ENCODE measurements at places on chromosomes 11 and 22.

- peak; percentile 52 for DNase-seq
- no peaks in the 10 kb centered on the region for H3K4me1 ChIP-seq
- H3K36me3 ChIP-seq: no peaks in the 10 kb centered on the region
- no peak overlapping the region for H3K27ac ChIP-seq
These were observed 11.8 kb downstream of the TUB start for GRCh38 chr11:8092587-8093424.

GRCh38 chr22:35900483-35901168 lies 128.0 kb downstream of the RBFOX2 start:
- H3K27me3 ChIP-seq: peaks cover 14% of the 10 kb centered on the region
- H3K36me3 ChIP-seq: no peaks in the 10 kb centered on the region
- no peak overlapping the region for H3K27ac ChIP-seq

DNA sequence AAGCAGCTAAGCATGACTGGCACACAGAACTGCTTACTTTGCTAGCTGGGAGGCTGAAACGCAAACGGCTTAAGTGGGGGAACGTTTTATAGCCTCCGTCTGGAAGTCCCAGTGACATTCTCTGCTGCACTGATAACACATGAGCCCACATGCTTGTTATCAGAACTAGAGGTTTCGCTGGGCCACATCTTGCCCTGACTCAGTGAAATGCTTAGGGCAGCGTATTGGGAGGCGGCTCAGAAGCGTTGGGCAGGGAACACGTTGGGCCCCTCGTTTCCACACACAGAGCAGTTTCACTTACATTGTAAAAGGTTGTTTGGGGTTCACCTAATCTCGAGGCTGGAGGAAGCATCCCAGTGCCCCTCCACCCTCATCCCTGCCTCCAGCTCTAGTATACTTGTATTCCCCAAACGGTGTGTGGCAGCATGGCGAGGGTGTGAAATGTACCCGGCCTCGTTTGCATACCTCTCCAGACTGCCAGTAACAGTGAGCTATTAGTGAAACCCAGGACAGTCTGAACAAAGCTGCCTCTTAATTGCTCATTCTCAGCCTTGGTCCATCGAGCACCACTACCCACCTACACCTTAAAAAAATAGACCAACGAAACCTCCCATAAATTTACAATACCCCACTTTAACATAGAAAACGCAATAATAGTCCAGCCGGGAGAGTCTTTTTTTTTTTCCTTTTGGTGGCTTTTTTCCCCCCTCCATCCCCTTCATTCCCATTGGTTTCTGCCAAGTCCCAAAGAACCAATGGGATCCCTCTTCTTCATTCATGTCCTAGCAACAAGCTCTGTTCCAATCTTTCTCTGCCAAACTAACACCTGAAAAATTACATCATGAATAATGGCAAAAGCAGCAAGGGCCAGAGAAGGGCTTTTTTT lies 218.8 kb upstream of the SORL1-AS1 start:
- no peaks in the 10 kb centered on the region for H3K27me3 ChIP-seq
- H3K4me1 ChIP-seq: no peaks in the 10 kb centered on the region
- no peaks in the 10 kb centered on the region for H3K36me3 ChIP-seq

GRCh38 chr11:67314218-67314617 lies 10.9 kb downstream of the SSH3 start:
- no peak for DNase-seq
- no peak overlapping the region for H3K27ac ChIP-seq
- no peak overlapping the region for H3K4me3 ChIP-seq
- H3K36me3 ChIP-seq: peaks cover 9% of the 10 kb centered on the region

GRCh38 chr22:49393526-49393925 lies 434.1 kb downstream of the BRD1 start:
- H3K27ac ChIP-seq: no peak overlapping the region
- no peaks in the 10 kb centered on the region for H3K36me3 ChIP-seq
- H3K4me1 ChIP-seq: no peaks in the 10 kb centered on the region
- no peaks in the 10 kb centered on the region for H3K27me3 ChIP-seq
- DNase-seq: no peak
- H3K4me3 ChIP-seq: no peak overlapping the region

DNA sequence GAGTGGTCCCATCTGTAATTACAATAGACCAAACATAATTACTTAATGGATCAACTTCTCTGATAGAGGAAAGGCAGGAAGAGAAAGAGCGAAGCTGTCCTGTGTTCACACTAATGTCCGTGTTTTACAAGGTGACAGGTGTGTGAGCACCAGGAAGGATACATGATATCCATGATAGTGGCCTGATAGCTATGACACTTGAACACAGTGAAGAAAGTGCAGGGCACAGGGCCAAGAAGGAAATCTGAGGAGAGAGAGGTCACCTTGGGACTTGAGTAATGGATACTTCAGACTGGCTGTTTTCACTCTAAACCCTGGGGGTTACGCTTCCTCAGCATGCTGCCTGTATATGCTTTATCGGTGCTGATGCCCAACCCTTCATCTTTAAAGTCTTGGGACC lies 29.4 kb downstream of the TUB start:
- no peak overlapping the region for H3K27ac ChIP-seq
- H3K4me1 ChIP-seq: no peaks in the 10 kb centered on the region
- no peak overlapping the region for H3K4me3 ChIP-seq

GRCh38 chr11:111236383-111236782 lies 9.1 kb upstream of the POU2AF2 start:
- peaks cover 27% of the 10 kb centered on the region for H3K27me3 ChIP-seq
- no peak overlapping the region for H3K4me3 ChIP-seq
- H3K27ac ChIP-seq: no peak overlapping the region
- H3K4me1 ChIP-seq: no peaks in the 10 kb centered on the region
- DNase-seq: no peak

DNA sequence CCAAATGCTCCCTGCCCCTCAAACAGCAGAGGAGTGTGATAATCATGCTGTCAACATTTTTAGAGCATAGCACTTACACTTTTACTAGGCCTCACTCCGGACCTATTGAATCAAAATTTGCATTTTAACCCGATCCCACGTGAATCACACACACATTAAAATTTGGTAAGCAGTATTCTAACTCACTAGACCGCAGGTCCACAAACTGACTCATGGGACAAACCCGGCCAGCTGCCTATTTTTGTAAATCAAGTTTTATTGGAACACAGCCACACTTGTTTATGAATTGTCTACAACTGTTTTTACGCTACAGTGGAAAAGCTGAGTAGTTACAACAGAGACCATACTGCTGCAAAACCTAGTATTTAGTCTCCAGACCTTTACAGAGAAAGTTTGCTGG lies 43.3 kb downstream of the SNX19 start:
- H3K4me3 ChIP-seq: no peak overlapping the region
- DNase-seq: no peak
- peaks cover 45% of the 10 kb centered on the region for H3K36me3 ChIP-seq

DNA sequence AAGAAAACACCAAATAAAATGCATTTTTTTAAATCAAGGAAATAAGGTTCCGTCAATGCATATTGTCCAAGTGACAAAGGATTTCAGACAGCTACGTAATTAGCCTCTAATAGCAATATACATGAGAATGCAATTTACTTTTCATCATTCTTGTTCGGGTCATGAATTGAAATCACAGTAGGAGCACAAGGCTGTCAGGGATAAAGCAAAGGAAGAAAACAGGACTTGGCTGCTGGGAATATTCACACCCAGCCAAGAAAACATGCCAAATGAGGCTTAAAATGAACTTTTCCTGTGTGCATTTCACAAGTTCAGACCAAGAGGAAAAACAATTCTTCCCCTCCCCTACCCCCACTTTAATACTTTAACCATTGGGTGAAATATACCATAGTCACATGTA lies 188.6 kb downstream of the CWF19L2 start:
- no peak overlapping the region for H3K4me3 ChIP-seq
- DNase-seq: no peak
- no peaks in the 10 kb centered on the region for H3K27me3 ChIP-seq
- H3K4me1 ChIP-seq: no peaks in the 10 kb centered on the region
- no peaks in the 10 kb centered on the region for H3K36me3 ChIP-seq
- no peak overlapping the region for H3K27ac ChIP-seq

DNA sequence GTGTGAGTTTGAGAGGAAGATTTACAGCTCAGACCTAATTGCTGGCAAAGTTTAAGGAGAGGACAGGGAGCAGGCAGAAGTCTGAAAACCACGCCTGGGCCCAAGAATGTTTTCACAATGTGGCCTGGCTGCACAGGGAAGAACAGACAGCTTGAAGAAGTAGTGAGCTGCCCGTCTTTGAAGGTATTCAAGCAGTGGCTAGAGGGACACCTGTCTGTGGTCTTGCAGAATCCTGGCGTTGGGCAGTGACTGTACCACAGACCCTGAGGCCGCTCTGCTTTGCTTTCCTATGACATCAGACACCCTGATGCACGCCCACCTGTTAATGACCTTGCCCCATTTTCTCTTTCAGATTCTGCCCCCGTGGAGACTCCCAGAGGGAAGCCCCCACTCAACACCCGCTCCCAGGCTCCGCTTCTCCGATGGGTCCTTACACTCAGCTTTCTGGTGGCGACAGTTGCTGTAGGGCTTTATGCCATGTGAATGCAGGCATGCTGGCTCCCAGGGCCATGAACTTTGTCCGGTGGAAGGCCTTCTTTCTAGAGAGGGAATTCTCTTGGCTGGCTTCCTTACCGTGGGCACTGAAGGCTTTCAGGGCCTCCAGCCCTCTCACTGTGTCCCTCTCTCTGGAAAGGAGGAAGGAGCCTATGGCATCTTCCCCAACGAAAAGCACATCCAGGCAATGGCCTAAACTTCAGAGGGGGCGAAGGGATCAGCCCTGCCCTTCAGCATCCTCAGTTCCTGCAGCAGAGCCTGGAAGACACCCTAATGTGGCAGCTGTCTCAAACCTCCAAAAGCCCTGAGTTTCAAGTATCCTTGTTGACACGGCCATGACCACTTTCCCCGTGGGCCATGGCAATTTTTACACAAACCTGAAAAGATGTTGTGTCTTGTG lies 6.6 kb upstream of the MCM5 start:
- H3K27ac ChIP-seq: no peak overlapping the region
- H3K36me3 ChIP-seq: no peaks in the 10 kb centered on the region
- no peak overlapping the region for H3K4me3 ChIP-seq
